ENCODE measurements at places on chromosomes 6 and 20.

GRCh38 chr20:23476015-23476754 lies 14.7 kb upstream of the CST8 start:
- DNase-seq, result no peak

DNA sequence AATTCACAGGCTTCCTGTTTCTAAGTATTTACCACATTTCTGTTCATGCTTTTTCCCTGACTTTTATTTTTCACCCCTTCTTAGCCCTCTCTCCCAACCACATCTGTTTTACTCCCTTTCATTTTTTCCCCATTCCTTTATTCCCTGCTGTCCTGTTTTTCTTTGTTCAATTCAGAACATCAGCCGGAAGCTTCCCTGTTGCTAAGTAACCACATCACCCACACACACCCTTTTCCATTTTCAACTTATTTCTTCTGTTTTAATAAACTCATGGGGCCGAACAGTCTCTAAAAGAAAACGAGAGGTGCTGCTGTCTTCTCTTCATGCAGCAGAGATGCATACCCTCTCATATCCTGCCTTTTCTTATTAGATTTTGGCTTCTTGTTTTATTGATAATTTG lies 53.5 kb upstream of the CEP85L start:
- no peak for DNase-seq

DNA sequence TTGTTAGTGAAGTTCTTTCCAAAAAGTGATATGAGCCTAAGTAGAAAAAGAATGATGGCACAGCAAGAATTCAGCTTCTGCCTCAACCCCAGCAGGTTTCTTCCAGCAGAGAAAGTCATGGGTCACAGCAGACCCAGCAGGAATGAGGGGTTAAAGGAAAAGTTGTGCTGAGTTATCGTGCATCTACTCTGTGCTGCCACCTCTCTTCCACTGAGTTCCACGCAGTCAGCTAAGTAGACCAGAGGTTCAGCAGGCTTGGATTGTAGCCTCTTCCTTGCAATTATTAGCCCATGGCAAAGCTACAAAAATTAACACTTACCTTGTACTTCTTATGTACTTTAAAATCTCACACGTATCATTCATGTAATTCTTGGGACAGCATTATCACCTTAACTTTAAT lies 510.8 kb downstream of the PTPRT start:
- DNase-seq, result no peak

DNA sequence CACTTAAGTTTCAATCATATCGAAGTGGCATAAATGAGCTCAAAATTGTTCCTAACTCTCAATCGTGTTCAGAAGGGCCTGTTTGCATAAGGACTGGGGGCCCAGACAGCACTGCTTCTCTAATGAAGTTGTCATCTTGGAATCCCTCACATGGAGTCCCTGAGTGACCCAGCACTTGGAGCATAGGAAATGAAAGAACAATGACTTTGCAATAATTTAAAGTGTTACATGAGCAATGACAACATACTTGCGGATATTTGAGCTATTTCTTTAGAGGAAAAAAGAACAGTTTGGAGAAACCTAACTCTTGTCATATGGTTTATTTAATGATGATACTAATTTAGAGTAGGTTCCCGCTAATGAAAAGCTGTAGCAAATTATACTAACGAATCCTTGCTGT lies 239.9 kb downstream of the TSHZ2 start:
- no peak for DNase-seq

DNA sequence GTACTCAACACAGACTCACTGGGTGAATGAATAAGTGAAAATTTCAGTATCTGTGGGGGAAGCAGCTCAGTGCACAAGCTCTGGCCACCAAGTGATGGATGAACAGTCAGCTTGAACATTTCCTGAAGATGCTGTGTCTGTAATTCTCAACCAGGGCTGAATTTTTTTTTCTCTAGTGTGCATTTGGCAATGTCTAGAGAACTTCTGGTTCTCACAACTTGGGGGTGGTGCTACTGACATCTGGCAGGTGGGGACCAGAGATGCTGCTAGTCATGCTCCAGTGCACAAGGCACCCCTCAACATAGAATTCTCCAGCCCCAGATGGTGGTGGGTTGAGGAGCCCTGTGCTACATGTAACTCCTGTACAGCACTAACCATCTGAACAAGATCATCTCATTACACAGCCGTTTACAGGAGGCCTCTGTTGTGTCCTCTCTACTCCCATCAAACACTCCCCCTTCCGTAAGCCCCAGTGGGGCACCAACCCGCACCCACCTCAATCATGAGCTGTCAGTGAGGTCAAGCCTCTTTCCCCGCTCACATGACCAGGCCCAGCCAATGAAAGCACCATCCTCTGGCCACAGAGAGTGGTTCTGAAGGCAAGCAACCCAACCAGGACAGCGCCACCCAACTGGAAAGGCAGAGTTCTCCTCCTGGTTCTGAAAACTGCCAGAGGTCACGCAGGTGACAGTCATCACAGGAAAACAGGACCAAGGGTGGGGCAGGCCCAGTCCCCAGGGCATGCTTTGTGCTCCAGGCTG lies 103.9 kb upstream of the PMEPA1 start:
- no peak for DNase-seq

GRCh38 chr6:111222341-111222740 lies 135.0 kb downstream of the SLC16A10 start:
- no peak for DNase-seq

GRCh38 chr20:9831032-9831431 lies 7.8 kb downstream of the PAK5 start:
- no peak for DNase-seq

- DNase-seq, result no peak
Observed at GRCh38 chr6:109510358-109510757, 27.3 kb upstream of the ZBTB24 start.

Data from AG08396 (cell line).